ENCODE measurements at places on chromosomes 4 and X.

DNA sequence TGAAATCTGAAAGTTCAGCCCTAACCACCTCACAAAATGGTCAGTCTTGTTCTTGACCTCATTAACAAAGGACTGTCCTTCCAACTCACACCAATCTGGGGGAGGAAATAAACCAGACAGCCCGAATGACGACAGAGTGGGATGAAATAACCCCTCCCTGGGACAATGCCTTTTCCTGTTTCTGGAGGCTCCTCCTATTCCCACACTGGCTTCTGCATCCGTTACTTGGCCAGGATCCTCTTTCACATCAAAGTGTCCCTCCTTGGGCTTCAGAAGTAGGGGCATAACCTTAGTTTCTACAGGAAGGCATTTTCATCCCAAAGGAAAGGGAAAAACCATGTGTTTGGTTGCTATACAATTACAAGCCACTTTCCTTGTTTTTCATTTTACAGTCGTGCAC is 59.8 kb upstream of the RPL34 start:
- DNase-seq: no peak

DNA sequence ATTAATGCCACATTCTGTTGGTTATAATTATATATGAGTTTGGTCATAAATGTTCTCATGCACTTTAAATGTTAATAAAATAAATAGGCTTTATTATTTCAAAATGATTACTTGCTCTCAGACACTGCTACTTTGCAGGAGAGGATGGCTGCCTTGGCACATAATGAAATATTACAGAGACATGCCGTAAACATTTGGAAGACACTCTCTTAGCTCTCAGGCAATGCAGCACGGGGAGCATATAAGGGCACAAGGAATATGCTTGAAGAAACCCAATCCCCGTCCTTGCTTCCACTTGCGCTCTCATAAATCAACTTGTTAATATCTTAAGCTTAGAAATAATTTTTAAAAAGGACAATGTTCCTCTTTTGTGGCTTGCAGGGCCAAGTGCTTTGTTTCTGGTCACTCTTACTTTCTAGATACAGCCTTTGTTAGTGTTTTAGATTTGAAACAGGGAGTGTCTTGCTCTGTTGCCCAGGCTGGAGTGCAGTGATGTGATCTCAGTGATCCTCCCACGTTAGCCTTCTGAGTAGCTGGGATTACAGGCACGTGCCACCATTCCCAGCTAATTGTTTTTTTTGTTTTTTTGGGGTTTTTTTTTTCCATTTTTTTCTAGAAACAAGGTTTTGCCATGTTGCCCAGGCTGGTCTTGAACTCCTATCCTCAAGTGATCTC is 445.0 kb downstream of the SPRY1 start:
- no peak for DNase-seq

- DNase-seq: no peak
Measured at GRCh38 chr4:55553441-55554201, 6.9 kb upstream of the CLOCK start.

DNA sequence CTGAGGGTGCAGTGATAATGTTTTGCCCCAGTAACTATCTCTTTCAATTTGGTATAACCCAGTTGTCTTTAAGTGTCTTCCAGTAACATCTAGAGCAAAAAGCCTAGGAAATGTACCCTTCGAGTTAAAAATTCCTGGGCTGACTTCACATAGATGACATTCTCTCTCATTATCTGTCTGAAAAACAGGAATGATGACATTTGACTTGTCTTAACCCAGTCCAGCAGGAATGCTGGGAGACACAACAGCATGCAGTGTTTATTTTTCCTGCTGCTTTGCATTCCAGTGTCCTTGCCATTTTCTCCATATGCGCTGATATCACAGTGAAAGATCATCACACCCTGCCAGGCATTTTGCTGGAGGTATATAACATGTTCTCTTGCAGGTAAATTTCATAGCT is 130.0 kb downstream of the SOWAHB start:
- no peak for DNase-seq

GRCh38 chr4:153577053-153577452 is 107.0 kb upstream of the TLR2 start:
- DNase-seq: no peak
